Right cardiac atrium (tissue), 5 donors: ENCODE measurements at places on chromosomes 7 and 10. TPM values are rescaled to one million over a fixed set of nuclear protein-coding genes. Genes with fewer than 3 reads are reported as not detected.

The PLAC9 gene
- 92.2 TPM for total RNA-seq

The PTF1A gene
- total RNA-seq: not detected

The DPP6 gene
- 0.11 TPM for total RNA-seq

DNA sequence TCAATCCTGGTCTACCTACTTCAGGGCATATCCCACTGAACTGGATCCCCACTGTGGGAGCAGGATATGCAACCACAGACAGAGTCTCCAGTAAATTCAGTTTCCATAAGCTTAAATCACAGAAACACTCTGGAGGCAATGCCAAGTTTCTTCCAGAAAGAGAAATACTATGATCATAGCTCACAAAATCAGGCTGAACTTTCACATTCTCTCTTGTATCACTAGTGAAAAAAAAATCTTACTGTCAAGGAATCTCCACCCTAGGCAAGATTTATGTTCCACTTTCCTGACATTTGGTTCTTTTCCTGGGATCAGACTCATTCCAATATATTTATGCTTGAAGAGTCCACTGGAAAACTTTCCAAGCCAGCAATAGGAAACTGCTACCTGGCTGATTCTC, 749.0 kb downstream of the SUGCT start:
- no peak for DNase-seq

DNA sequence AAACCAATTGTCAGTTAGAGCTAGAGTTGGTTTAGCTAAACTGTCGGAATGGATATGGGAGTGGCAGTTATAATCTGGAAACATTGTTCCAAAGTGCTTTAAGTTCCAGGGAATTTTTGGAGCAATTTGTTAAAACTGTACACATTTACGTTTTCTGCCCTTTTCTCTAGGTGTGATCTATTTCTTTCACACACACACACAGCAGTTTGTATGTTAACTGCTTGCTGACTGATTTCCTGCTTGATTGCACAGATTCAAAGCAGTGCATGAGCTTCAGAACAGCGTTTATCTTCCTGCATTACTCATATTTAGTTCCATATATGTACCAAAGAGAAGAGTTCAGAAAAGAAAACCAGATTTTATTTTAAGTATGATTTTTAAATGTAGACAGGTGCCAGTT, 57.9 kb downstream of the MGMT start:
- no peak for DNase-seq

- no peak for DNase-seq
Measured at GRCh38 chr7:36712015-36712414, 12.3 kb downstream of the AOAH start.
